ENCODE measurements at places on chromosomes 12 and 14.

DNA sequence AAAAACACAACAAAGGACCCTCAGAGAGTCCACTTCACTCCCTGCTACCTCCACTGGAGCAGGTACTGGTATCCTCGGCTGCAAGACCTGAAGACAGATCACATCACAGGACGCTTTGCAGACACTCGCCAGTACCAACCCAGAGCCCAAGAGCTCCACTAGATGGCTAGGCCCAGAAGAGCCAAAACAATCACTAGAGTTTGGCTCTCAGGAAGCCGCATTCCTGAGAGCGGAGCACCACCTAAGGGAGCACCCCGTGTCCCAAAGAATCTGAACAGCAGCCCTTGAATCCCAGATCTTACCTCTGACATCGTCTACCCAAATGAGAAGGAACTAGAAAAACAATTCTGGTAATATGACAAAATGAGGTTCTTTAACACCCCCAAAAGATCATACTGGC, 399.8 kb downstream of the RAD51B start:
- DNase-seq: no peak

- peak; percentile 34 for DNase-seq
Measured at GRCh38 chr12:128914908-128915563, 61.8 kb downstream of the GLT1D1 start.

DNA sequence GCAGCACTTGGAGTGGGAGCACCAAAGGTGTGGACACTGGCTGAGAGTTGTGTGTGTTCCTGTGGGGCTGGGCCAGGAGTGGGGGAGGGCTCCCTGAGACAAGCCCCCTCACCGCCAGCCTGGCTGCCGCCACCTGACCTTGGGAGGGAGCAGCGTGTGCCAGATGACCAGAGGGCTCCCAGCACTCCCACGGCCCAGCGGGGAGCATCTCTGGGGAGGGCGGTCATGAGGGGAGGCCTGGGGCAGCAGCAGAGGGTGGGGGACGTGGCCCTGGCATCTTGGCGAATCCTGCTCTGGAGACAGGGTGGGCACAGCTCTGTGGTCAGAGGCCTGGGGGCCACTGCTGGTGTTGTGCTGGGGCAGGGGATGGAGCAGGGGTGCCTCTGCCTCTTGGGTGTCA, 10.7 kb downstream of the CEP170B start:
- no peak for DNase-seq

GRCh38 chr12:48615681-48616080, 45.8 kb upstream of the LALBA start:
- DNase-seq: no peak

DNA sequence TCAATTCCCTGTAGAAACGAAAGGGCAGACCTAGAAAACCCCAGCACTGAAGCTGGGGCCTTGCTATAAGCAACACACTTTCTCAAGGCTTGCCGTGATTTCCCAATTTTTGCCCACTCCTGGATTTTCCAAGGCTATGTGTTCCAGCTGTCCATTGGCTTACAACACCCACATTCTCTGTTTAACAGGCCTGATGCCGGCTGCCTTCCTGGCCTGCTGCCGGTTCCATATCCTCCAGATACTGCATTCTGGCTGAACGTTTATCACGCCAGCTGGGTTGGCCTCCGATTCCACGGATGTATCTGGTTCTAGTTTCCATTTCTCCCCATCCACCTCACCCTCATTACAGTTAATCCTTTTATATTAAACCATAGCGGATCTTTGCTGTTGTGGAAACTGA, 2.0 kb upstream of the PCNX1 start:
- DNase-seq: no peak

GRCh38 chr14:23568600-23569331, 1.2 kb upstream of the AP1G2 start:
- DNase-seq: no peak

DNA sequence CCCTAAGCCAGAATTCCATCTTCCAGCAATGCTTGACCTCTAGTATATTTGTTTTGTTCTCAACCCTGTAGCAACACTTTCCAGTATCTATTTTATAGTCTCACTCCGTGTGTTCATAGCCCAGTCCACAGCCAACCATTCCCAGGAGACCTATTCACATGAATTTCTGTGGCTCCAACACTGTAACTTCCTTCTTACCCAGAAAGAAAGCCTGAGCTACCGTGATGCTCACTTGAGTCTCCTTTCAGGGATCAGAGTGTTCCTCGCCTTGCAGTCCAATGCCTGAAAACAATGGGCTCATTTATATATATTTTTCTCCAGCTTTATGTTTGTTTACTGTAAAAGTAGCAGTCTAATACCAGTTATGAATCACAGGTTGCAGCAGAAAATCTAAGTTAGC, 645.0 kb upstream of the NOVA1 start:
- DNase-seq: no peak

DNA sequence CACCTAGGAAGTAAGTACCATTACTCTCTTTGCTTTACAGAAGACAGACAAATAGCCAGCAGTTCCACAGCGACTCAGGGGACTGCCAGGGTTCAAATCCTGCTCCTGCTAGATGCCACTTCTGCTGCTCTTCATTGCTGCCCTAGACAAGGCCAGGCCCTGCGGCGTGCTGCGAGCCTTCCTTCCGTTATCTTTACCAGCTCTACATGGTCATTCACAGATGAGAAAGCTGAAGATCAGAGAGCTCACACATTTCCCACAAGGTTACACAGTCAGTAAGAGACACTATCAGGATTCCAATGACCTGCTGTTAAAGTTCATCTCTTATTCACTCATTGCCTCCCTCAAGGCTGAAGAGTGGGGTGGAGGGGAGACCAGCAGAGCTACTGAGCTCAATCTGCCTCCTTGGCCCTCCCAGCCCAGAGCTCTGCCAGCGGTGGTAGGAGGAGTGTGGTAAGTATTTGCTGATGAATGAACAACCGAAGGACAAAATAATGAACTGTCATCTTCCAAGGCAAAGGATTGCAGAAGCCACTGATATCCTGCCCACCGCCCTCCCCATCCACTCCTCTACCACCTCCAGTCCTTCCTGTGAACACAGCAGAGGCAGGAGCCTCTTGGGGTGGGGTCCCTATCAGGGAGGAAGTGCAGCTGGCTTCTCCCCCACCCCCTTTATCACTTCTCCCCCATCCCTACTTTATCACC, 14.6 kb upstream of the HDAC7 start:
- no peak for DNase-seq

GRCh38 chr12:99974146-99974545, 10.6 kb downstream of the ANKS1B start:
- DNase-seq: no peak

GRCh38 chr12:85872497-85873091, 1.5 kb upstream of the NTS start:
- DNase-seq: peak; percentile 32

DNA sequence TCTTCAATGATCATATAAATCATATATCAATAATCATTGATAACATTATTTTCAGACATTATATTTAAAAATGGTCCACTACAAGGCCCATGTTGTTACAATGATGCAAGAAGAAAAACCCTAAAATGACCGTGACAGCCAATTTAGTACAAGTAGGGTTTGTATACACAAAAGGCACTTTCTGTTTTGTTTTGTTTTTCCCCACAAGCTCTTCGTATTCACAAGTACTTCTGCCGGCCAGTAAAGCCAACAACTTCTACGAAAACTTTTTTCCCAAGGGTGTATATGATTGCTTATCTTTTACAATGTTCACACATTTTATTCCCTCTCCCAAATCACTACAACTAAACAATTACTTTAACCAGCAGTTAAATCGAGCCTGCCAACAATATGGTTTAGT, 9.6 kb downstream of the PTPRB start:
- DNase-seq: no peak

- DNase-seq: no peak
Measured at GRCh38 chr14:53545217-53545616, 392.1 kb upstream of the DDHD1 start.

DNA sequence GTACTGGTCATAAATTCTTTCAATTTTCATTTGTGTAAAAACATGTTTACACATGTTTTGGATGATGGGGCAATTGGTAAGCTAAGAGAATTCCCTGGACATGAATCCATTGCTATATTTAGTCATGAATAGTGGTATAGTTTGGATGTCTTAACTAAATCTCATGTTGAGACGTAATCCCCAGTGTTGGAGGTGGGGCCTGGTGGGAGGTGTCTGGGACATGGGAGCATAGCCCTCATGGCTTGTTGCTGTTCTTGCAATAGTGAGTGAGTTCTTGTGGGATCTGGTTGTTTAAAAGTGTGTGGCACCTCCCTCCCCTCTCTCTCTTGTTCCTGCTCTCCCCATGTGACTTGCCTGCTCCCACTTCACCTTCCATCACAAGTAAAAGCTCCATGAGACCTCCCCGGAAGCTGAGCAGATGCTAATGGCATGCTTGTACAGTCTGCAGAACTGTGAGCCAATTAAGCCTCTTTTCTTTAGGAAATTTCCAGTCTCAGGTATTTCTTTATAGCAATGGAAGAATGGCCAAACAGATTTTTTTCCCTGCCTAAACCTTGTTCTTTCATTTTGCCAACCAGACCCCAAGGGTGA, 33.6 kb downstream of the CTSG start:
- no peak for DNase-seq

- DNase-seq: peak; percentile 63
Measured at GRCh38 chr14:97592341-97592980, 795.3 kb downstream of the VRK1 start.

DNA sequence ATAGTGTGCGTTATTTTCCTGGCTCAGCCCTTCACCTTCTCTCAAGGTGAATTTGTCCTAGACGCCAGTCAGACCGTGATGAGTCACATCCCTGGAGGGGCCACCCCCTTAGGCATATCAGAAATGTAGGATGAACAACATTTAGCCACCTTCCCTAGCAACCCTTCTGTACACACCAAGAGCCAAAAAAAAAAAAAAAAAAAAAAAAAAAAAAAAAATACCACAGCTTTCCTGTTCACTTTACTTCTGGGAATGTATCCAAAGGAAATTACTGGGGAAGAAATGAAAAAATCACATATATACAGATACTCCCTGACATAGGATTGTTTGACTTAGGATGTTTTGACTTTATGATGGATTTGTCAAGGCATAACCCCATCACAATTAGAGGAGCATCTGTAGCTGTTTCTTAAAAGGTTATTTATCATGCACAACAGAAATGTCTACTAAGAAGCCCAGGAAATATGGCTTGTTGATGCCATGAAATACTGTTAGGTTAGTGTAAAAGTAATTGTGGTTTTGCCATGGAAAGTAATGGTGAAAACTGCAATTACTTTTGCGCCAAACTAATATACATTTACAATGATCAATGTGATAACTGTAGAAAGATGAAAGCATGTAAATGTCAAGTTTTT, 68.2 kb upstream of the BDKRB2 start:
- DNase-seq: no peak

GRCh38 chr14:61677479-61677878, 17.8 kb upstream of the HIF1A start:
- DNase-seq: no peak

DNA sequence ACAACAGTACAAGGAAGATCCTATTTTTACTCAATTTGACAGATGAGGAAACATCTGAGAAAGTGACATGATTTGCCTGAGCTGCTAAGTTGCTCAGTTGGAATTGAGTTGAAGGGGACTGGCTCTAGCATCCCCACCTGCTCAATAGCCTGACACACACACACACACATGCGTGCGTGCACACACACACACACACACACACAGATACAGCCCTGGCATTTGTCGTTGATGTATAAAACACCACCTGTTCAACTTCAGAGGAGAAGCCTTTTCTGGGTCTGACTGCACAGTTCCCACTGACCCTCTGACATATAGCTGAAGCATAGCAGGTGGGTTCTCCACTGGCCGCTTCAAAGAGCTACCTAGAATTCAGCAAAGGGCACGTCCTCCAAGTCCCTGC, 1045.9 kb downstream of the VRK1 start:
- no peak for DNase-seq

- peak; percentile 95 for DNase-seq
Measured at GRCh38 chr14:89720741-89721729, 233.5 kb downstream of the EFCAB11 start.

GRCh38 chr12:125018356-125018755, 24.9 kb downstream of the BRI3BP start:
- DNase-seq: no peak

All from CD4-positive, alpha-beta T cell treated with Interleukin-4 for 4 hours (primary cell).